ENCODE measurements at places on chromosomes 5 and 9.

- DNase-seq, result no peak
Measured at GRCh38 chr5:137791799-137792198, 37.6 kb upstream of the HNRNPA0 start.

GRCh38 chr5:151703227-151703626 lies 16.5 kb upstream of the SPARC start:
- no peak for DNase-seq

- DNase-seq, result no peak
Measured at GRCh38 chr9:99051851-99052250, 53.1 kb upstream of the TGFBR1 start.

GRCh38 chr9:127912882-127913281 lies 4.0 kb downstream of the ST6GALNAC4 start:
- no peak for DNase-seq

- DNase-seq, result no peak
Measured at GRCh38 chr5:71986101-71986500, 121.2 kb upstream of the MAP1B start.

- DNase-seq, result peak; percentile 38
Measured at GRCh38 chr9:126558051-126558665, 55.6 kb upstream of the LMX1B start.

DNA sequence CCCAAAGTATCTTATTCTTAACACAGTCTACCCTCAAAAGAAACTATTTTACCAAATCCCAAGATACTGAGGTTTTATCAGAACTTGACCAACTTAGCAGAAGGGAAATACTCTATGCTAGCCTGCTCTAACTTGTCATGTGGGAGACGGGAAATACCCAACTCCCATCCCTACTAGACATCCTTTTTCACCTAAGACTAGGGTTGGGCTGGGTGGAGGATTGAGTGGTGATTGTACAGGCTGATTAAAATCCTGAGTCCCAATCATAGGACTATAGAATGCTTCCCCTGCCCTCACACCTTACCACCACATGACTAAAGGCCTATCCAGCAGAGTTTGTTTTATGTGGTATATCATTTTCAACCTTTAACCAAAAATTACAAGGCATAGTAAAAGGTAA lies 786.5 kb downstream of the TAF11L14 start:
- no peak for DNase-seq

DNA sequence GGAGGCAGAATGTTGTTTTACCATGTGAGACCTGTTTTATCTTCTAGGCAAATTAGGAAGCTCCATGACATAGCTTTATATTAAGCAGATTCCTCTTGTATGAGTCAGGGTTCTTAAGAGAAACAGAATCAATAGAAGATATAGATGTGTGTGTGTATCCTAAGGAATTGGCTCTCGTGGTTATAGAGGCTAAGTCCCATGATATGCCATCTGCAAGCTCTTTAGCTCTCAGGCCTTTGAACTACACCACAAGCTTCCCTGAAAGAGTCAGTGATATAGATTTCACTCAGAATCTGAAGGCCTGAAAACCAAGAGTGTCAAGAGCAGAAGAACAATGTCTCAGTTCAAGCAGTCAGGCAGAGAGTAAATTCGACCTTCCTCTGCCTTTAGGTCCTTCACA lies 365.8 kb upstream of the ZNF608 start:
- DNase-seq, result no peak

- DNase-seq, result no peak
Measured at GRCh38 chr5:154196955-154197652, 6.6 kb downstream of the GALNT10 start.

DNA sequence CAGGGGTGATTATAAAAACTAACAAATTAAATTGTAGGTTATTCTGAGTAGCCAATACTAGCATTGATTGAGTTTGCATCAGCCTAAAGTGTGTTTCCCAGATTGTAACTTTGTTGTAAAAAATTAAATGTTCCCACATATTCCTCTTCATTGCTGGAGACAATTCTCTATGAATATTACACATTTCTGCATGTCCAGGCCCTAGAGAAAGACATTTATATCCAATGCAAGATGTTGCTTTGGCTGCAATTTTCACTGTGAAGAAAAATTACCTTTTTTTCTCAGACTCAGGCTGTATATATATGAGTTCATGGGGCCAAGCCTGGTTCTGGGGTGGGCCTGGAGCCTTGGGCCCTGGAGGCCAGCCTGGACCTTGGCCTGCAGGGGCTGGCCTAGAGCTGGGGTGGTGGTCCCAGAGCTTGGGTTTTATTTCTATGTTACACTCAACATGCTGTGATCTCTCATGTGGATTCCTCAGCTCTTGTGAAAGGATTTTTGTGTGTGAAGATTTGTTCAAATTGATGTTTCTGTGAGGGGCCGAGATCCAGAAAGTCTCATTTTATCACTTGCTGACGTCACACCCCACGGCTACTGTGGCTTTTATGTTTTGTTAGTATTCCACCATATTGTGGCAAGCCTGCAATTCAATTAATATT lies 232.5 kb downstream of the SPATA31A1 start:
- no peak for DNase-seq

DNA sequence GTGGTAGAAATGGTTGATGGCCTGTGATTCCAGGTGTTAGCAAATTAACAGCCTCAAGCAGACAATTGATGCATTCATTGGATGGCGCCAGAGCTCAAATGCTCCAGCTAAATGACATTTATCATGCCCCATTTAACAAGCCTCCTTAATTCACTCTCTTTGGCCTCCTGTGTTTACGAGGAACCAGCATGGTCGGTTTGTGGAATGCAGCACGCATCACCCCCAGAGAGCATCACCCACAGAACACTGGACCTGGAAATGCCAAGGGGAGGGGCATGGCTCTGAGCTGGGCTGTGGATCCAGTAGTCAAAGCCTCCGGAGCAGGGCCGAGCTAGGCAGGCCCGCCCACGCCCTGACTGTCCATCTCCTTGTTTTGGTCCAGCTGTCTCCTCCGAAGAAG lies 434.0 kb downstream of the GADD45G start:
- no peak for DNase-seq

DNA sequence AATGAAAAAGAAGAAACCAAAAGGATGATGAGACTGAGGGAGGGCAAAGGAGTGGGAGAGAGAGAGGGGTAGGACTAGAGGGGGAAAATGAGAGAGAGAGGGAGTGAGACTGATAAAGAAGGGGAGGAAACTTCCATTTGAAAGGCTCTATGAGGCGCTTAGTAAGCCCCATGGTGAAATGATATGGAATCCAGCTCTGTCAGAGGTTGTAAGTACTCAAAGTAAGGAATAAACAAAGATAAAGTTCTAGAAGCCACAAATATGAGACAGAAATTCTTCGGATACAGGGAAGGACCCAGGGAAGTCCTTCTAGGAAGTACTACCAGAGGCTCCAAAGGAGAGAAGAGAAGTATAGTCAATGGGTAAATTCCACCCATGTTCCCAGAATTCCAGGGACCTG lies 21.7 kb upstream of the VLDLR start:
- DNase-seq, result no peak

DNA sequence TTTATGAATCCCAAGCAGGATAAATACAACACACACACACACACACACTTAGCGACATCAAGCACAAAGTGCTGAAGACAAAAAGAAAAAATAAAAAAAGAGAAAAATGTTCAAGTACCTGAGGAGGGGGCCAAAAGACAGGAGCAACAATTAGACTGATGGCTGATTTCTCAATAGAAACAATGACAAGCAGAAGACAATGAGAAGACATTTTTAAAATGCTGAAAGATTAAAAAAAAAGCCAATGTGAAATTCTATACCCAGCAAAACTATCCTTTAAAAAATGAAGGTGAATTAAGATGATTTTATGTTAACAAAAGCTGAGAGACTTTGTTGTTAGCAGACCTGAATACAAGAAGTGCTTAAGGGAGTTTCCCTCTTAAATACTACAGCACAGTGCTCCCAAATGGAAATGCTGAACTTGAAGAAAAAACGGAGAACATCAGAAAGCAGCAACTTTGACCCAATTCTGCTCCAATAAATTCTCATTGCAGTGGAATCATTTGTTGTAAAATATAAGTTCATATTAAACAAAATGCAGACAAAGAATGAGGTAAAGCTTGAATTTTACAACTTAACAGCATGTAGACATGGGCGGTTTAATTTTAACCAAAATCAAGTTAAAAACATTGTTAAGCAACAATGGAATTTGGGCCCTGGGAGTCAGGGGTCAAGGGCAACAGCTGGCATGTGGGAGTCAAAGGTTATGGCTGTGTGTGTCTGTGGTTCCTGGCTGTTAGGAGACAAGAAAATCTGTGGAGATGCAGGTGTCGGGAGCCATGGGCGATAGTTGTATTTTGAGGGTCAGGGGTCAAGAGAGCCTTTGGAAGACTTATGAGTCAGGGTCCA lies 776 bp upstream of the RANBP17 start:
- no peak for DNase-seq

DNA sequence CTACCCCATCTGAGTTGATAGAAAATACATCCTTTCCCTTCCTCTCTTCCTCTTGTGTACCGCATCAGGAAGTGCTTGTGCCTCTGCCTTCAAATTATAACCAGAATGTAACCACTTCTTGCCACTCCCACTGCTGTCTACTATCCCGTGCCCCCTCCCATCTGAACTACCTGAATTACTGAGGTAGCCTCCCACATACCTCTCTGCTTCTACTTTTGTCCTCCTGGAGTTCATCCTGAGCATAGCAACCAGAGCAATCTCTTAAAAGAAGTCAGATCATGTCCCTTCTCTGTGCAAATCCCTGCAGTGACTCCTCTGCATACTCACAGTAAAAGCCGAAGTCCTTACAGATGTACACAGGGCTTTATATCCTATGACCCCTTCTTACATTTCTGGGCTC lies 23.0 kb downstream of the SV2C start:
- DNase-seq, result no peak

DNA sequence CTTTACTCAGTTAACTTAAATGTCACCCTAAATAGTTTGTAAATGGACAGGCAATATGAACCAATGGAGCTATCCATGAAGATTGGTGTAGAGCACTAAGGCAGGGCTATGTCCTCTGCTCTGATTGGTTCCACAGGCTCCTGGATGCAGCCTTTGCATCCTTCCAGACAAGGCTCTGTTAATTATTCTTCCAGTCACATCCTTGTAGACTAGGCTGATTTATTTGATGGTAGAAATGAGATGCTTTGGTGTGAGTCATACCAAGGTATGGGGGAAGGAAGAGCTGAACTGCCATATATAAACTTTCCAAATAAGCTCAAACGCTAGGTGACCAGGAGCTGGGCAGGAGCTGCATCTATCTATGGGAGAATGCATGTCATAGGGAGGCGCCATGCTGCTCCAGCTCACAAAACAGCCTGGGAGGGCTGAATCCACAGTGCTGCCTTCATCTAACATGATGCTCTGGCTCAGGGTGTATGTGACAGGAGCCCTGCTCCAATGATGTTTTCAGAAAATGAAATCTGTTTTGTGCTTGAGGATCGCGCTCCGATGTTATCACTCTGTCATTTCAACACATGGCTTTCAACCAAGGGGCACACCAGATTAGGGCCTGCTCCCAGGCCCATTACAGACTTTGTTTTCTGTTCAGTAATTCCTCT lies 818.0 kb upstream of the ZNF608 start:
- no peak for DNase-seq

DNA sequence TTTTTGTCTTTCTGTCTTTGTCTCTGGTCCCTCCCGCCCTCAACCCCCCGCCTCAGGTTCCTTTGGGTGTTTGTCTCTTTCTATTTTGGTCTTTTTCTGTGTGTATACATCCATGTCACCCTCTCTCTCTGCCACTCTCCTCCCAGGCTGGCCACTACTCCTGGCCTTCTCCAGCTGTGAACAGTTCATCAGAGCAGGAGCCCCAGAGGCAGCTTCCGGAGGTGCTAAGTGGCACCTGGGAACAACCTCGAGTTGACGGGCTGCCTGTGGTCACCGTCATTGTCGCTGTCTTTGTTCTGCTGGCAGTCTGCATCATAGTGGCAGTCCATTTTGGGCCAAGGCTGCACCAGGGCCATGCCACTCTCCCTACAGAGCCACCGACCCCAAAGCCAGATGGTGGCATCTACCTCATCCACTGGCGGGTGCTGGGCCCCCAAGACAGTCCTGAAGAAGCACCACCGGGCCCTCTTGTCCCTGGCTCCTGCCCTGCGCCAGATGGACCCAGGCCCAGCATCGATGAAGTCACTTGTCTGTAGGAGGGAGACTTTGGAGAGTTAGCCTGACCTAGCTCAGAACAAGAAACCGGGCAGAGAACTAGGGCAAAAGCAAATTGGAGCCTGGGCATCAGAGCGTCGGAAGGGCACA lies 1.7 kb downstream of the SMIM33 start:
- DNase-seq, result no peak

- DNase-seq, result no peak
Measured at GRCh38 chr5:95590880-95591279, 29.0 kb upstream of the GPR150 start.
